NCI-H2171 treated with DMSO at 0.1 percent for 48 hours (cell line): ENCODE measurements at places on chromosomes 3 and 15.
A peak's percentile ranks its signal among the peaks of the same experiment; 100 is the strongest.

- no peak for DNase-seq
Observed at GRCh38 chr3:186166491-186167288, 57.8 kb upstream of the ETV5 start.

- DNase-seq = no peak
Observed at GRCh38 chr15:75112848-75113492, 88.7 kb upstream of the C15orf39 start.

DNA sequence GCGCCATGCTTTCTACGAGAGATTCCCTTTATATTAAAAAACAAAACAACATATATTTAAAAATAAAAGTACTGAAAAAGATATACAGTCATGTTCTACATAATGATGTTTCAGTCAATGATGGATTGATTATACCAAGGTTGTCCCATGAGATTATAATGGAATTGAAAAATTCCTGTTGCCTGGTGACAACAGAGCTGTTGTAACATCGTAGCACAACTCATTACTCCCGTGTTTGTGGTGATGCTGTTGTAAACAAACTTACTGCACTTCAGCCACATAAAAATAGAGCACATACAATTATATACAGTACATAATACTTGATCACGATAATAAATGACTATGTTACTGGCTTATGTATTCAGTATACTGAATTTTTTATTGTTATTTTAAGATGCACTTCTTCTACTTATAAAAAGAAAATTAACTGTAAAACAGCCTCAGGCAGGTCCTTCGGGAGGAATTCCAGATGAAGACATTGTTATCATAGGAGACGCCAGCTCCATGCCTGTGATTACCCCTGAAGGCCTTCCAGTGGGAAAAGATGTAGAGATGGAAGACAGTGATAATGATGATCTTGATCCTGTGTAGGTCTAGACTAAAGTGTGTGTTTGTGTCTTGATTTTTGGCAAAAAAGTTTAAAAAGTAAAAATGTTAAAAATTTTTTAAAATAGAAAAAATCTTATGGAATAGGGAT is 11.7 kb downstream of the CCR1 start:
- DNase-seq = no peak

DNA sequence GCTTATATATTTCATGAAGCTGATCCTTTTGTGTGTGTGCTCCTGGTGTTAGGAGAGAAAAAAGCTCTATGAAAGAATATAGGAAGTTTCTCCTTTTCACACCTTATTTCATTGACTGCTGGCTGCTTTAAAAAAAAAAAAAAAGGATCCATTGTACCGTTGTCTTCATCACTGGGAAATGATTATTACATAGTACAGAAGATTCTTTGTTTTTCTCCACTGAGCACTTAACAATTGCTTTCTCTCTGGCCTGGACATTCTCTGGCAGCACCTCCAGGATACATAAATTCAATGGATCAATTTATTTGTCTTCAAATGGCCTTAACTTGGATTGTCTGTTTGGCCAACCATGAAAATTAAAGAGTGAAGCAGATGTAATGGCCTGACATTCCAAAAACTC is 37.2 kb downstream of the DPH3 start:
- no peak for DNase-seq

- DNase-seq = no peak
Observed at GRCh38 chr15:91535856-91536500, 317.5 kb upstream of the SLCO3A1 start.

- DNase-seq = no peak
Observed at GRCh38 chr15:45921376-45921775, 286.5 kb downstream of the SQOR start.

GRCh38 chr15:42594095-42594494 is 18.7 kb downstream of the STARD9 start:
- DNase-seq = no peak

- no peak for DNase-seq
Observed at GRCh38 chr3:169237201-169237600, 426.3 kb downstream of the MECOM start.

- no peak for DNase-seq
Observed at GRCh38 chr3:30984855-30985749, 90.6 kb upstream of the GADL1 start.

- no peak for DNase-seq
Observed at GRCh38 chr3:117322866-117323265, 613.3 kb downstream of the TUSC7 start.

GRCh38 chr15:23035964-23036566 is 3.3 kb downstream of the TUBGCP5 start:
- DNase-seq = peak; percentile 15

GRCh38 chr3:65867463-65868210 is 171.1 kb downstream of the MAGI1 start:
- peak; percentile 59 for DNase-seq

GRCh38 chr3:76107935-76108570 is 322.7 kb upstream of the ZNF717 start:
- DNase-seq = peak; percentile 45

DNA sequence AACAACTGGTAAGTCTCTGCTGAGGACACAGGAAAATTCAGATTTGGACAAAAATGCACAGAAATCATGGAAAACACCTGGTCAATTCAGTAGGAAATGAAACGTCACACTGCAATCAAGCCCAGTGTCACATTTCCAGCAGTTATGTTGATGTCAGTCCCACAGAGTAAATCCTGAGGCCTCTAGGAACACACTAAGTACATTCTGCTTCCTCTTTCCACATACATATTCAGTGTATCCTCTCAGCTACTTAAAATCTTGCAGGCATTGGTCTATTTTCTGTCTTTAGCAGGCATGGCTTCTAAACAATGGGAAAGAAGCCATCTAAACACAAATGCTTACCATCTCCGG is 207.8 kb downstream of the PLCL2 start:
- no peak for DNase-seq

GRCh38 chr3:123110282-123110975 is 43.6 kb downstream of the PDIA5 start:
- peak; percentile 77 for DNase-seq

- DNase-seq = no peak
Observed at GRCh38 chr3:9222956-9223639, 26.3 kb downstream of the SRGAP3 start.

DNA sequence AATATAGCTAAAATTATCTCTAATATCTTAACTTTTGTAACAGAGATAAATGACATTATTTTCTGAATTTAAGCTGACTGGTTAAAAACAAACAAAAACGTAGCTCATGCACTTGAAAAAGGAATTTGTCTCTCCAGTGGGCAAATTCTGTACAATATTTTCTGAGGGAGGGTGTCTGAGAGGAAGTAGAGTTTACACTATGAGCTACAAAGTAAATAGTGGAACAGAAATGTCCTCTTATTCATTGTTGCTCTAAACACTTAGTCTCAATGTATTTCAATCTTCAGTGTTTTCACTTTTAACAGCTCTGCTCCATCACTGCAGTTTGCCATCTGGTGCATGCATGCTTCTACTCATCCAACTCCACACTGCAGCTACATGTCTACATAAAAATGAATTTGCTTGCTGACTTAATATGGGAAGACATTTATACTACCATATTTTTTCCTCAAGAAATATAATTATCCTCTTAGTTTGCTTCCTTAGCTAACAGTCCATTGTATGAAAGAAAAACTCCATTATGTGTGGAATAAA is 817.4 kb upstream of the LMCD1 start:
- DNase-seq = peak; percentile 1

DNA sequence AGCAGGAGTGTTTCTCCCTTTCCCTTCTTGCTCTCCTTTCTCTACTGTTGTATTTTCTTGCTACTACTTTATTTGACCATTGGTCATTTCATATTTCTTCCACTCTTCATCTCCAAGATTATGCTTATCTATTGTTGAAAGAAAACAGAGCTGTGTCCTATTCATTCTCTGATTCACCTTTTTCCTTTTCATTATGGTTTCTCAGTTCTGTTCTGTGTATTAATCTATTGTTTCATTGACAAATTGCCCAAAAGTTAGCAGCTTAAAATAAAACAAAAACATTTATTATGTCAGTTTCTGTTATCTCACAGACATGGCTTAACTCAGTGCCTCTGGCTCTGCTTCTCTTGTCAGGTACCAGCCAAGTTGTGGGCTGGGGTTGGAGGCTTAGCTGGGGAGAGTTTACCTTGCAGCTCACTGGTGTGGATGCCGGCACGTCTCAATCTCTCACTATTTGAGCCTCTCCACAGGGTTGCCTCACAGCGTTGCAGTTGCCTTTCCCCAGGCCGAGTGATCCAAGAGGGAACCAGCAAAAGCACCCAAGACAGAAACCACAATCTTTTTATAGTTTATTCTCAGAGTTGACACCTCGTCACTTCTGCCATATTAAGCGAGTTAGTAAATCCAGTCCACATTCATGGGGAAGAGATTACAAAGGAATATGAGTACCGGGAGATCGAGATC is 36.9 kb upstream of the FILIP1L start:
- DNase-seq = no peak

DNA sequence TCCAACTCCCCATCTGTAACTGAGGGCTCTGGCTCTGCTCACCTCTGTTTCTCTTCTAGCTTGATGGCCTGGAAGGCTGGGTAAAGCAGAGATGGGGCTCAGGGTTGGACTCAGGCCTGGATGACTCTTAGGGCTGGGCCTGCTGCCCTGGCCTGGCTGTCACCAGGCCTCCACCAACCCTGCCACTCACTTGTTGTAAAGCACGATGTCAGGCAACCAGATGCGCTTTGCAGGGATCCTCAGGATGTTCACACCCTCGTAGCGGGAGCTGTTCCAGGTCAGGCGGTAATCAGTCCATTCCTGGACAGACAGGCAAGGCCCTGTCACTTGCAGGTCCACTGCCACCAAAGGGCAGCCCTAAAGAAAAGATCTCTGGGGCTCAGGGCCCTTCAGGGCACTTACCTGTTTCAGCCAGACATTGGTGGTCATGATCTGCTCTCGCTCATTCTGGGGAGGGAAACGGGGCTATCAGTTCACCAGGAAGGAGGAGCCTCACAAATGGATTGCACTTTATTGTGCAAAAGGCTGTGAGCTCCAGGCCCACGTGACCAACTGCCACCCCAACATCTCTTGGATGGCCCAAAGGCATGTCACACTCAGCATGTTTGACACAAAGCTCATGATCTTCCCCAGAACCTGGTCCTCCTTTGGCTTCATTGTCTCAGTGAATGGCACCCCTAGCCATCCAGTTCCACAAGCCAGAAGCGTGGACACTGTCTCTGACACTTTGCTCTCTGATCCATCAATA is 9.9 kb downstream of the CHRNB4 start:
- no peak for DNase-seq

DNA sequence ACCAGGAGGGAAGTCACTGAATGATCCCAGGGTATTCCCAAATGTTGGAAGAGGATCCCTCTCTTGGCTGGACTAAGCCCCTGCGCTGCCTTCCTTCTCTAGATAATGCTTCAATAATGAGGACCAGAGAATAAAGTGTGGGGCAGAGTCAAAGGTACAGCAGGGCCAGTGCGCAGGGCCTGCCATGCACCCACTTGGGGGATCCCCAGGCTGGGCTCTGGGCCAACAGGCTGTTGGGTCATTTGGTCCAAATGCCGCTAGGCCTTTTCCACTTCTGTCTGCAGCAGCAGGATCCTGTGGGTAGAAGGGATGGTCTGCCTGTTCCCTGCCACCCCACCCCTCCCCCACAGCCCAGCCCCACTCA is 5.7 kb upstream of the CLK3 start:
- DNase-seq = no peak

DNA sequence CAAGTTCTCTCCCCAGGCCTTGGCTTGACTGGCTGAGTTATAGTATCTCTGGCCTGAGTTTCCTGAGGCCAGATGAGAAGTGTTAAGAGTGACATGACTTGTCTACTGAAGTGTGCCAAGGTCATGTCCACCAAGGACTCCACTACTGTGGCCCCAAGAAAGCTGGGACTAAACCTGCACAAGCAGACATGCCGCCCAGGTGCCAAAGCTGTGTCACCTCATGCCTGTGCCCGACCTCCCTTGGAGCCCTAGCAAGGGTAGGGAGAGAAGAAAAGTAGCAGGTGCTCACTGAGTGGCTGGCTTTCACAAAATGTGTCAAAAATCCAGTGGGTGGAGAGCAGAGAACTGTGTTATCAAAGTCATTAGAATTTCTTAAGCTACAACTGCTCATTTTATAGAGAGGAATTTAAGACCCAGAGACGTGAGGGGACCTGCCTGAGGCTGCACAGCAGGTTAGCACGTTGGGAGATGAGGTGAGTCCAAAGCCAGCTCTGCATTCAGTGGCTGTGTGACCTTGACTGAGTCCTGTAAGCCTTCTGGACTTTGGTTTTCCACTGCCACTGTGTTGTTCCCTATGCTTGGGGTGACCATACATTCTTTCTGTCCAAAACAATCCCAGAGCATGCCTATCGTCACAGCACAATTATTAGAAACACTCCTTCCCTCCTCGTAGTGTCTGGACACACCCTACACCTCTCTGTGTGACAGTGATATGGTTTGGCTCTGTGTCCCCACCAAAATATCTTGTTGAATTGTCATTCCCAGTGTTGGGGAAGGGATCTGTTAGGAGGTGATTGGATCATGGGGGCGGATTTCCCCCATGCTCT is 5.0 kb upstream of the LYSMD4 start:
- DNase-seq = no peak

DNA sequence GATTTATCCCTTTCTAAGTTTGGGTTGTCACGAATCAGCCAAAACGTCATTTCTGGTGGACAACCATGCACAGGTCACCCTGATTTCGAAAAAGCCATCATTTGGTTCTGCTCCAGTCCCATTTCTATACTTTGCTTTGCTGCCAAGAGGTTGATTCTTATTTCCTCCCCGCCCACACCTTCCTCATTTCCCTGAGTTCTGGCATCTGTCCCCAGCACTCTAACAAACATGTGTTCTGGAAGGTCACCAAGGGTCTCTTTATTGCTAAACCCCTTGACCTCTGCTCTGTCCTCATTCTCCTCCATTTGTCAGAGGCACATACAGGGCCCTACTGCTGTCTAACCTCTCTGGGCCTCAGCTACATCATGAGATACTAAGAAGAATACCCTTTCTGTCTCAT is 36.4 kb upstream of the PTPRG start:
- no peak for DNase-seq

DNA sequence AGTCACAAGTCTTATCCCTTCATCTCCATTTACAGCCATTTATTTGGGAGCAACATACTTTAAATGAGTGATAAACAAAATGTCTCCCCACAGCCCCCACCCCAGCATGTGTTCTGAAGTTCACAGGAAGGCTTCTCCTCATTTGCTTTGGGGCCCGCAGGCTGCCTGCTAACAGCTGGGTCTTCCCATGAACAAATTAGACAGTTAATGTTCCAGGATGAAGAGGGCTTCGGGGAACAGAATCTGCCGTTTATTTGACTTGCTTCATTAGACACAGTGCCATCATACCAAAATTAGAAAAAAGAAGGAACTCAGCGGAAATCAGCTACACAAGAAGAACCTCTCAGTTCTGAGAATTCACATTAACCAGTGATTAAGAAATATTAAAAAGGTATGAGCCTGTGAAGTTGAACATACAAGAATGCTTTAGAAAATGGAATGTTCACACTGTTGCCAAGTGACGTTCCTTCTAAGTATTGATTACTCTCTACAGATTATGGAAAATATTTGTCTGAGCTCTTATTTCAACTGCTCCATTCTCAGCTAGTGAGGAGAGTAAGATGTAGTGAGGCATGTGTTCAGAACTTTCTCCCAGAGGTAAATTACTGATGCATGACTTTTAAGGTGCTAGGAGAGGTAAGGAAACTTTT is 107.5 kb upstream of the THBS1 start:
- DNase-seq = peak; percentile 81
